ENCODE measurements at places on chromosomes 6 and 20.

DNA sequence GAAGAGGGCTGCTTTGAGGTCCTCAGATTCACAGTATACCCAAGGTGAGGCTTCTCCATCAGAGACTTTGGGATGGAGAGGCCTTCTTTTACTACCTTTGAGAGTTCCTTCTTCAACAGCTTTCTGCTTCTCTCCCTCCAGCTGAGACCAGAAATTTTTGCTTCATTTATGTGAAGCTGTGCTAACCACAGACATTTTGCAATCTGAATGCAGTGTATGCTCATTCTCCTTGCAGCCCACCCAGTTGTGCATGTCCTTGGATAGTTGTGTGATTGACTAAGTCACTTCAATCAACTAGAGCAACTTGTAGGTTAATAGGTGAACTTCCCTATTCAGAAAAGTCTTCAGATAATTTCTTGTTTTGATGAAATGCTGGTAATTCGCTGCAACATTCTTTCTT is 20.1 kb downstream of the DCBLD1 start:
- no peaks in the 10 kb centered on the region for H3K27me3 ChIP-seq
- H3K27ac ChIP-seq = no peak overlapping the region
- H3K4me3 ChIP-seq = no peak overlapping the region

DNA sequence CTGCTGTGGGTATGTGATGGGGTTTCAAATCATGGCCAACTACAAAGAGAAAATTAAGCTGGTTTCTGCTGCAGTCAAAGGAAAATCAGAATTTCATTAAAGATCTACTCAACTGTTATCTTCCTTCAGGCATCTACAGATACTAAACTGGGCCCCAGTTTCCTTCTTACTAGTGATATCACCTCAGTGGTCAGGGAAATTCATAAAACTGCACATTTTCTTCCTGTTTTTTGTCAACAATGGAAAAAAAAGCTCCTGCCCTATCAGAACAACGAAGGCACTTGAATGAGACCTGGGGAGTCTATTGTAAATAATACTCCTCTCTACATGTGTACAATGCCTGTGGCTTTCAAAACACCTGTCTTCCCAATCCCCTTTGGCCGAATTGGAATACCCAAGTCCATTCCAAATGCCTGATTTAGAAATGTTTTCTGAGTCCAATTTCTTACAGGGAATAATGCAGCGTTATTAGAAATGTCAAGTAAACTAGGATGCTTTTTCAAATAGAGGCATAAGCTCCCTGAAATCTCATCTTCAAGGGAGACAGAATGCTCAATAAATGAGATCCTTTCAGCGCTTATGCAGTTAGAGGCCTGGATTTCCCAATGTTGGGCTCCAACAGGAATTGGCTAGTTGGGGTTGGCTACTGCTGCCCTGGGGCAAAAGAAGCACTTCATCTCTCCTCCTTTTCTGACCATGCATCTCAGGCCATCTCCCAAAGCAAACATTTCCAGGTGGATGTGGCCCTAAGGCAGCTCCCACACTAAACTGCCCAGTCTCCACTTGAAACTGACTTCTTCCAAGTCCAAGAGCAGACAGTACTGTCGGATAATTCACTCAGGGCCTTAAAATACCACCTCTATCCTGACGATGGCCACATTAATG is 143.3 kb downstream of the NFATC2 start:
- H3K27me3 ChIP-seq = no peaks in the 10 kb centered on the region
- H3K4me1 ChIP-seq = peaks cover 5% of the 10 kb centered on the region
- no peak for DNase-seq
- no peaks in the 10 kb centered on the region for H3K36me3 ChIP-seq
- H3K4me3 ChIP-seq = no peak overlapping the region

- no peaks in the 10 kb centered on the region for H3K27me3 ChIP-seq
- no peak for DNase-seq
- no peaks in the 10 kb centered on the region for H3K36me3 ChIP-seq
These were observed 1239.3 kb upstream of the MAP3K7 start for GRCh38 chr6:91826128-91826527.

- no peaks in the 10 kb centered on the region for H3K27me3 ChIP-seq
- no peak for DNase-seq
- no peak overlapping the region for H3K27ac ChIP-seq
- H3K36me3 ChIP-seq = peaks cover 9% of the 10 kb centered on the region
- no peaks in the 10 kb centered on the region for H3K4me1 ChIP-seq
These were observed 32.6 kb downstream of the MOCS1 start for GRCh38 chr6:39901670-39902069.

DNA sequence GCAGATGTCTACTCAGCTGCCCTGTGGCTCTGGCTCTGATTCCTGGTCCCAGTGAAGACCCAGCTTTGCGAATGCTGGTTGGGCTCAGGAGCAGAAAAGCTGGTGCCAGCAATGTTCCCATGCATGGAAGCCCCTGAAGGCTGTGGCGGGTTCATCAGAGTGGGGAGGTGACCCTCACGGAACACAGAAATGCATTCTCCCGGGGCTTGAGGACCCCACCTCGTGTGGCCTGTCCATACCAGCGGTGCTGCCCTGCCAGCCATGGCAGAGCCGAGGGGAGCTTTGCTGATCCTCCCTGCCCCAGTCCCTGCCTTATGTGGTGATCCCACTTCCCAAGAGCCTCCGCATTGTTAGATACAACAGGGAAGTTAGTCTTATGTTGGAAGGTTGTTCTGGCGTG is 157.7 kb upstream of the THBS2 start:
- H3K36me3 ChIP-seq = no peaks in the 10 kb centered on the region
- H3K27ac ChIP-seq = no peak overlapping the region
- no peak overlapping the region for H3K4me3 ChIP-seq

DNA sequence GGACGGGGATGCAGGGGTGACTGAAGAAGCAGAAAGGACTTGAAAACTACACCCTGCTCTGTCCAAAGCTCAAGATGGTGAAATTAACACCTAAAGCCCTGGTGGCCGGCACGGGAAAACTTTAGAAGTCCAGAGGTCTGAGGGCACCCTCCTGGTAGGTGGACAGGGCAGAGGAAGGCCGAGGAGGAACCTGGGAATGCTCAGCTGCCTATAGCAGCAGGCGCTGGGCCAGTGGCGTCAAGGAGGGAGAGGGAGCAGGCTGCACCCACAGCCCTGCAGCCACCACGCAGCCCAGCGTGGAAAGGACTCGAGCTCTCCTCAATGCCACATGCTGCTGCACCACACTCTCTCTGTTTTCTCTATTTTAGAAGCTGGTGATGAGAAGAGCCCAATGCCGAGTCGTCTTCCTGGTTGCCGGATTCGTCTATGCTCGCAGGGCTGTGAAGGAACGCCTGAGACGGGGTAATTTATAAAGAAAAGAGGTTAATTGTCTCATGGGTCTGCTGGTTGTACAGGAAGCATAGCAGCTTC is 248.3 kb upstream of the AFDN start:
- H3K36me3 ChIP-seq = no peaks in the 10 kb centered on the region
- no peak overlapping the region for H3K4me3 ChIP-seq
- no peaks in the 10 kb centered on the region for H3K4me1 ChIP-seq
